ENCODE measurements at places on chromosomes 3 and 15.
A peak's percentile ranks its signal among the peaks of the same experiment; 100 is the strongest.

DNA sequence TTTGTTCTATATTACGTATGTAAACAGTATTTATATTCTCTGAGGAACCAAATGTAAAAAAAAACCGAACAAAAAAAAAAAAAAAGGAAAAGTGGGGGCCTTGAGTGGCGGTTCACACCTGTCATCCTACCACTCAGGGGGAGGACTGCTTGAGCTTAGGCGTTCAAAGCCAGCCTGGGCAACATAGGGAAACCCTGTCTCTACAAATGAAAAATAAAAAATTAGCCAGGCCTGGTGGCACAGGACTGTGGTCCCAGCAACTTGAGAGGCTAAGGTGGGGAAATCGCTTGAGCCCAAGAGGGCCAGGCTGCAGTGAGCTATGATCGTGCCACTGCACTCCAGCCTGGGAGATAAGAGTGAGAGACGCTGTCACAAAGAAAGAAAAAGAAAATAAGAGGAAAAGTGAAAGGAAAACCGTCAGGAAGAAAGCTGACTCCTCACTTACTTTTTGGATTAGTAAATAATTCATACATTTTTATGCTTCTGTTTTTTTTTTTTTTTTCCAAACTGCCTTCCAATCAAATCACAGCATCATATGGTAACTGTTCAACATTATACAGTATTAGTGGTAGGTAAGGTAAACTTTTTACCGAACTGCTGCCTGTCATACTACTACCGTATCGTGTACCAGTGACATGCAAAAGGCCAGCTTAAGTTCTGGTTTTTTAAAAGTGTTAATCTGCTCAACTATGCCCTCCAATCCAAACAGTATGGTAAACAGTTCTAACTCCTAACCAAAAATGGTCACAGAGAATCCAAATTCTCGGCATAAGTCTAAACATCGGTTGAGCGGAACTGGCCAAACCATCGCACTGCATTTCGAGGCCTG lies 1.2 kb downstream of the PHC3 start:
- DNase-seq: peak; percentile 24

DNA sequence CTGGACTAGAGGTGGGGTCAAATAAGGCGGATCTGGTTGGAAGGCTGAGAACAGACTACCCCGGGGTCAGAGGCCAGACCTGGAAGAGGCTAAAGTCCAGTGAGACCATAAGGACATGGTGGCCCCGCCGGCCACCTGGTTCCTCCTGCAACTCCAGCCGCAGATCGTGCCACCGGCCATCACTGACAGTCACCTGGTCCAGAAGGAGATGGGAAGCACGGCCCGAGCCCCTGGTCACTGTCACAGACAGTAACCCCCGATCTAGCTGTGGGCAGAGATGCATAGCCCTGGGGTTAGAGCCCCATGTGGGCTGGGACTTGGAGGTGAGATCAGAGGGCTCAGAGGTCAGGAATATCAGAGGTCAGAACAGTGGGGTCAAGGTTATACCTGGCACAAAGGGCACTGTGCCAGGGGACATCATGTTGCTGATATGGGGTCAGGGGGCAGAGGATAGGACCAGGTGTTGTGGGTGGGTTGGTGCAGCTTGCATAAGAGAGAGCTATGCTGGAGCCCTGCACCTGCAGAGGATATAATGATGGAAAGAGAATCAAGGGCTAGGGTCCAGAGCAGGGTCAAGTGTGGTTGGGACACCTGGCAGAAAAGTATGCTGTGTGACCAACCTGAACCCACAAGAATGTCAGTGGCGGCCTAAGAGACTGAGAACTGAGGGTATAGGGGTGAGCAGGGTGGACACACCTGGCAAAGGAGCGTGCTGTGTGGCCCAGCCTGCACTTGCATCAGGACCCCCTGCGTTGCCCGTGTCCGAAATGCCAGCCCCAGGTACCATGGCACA lies 9.6 kb downstream of the CELSR3 start:
- peak; percentile 76 for DNase-seq

- no peak for DNase-seq
Measured at GRCh38 chr3:119457246-119457645, 6.2 kb downstream of the TMEM39A start.

- DNase-seq: no peak
Measured at GRCh38 chr3:11457135-11457534, 184.9 kb downstream of the ATG7 start.

GRCh38 chr3:127107491-127108375 lies 85.2 kb upstream of the PRR23E start:
- DNase-seq: no peak

GRCh38 chr15:72229076-72229946 lies 1.7 kb downstream of the PKM start:
- no peak for DNase-seq

- DNase-seq: peak; percentile 82
Measured at GRCh38 chr15:69410248-69410874, 3.8 kb upstream of the KIF23 start.

DNA sequence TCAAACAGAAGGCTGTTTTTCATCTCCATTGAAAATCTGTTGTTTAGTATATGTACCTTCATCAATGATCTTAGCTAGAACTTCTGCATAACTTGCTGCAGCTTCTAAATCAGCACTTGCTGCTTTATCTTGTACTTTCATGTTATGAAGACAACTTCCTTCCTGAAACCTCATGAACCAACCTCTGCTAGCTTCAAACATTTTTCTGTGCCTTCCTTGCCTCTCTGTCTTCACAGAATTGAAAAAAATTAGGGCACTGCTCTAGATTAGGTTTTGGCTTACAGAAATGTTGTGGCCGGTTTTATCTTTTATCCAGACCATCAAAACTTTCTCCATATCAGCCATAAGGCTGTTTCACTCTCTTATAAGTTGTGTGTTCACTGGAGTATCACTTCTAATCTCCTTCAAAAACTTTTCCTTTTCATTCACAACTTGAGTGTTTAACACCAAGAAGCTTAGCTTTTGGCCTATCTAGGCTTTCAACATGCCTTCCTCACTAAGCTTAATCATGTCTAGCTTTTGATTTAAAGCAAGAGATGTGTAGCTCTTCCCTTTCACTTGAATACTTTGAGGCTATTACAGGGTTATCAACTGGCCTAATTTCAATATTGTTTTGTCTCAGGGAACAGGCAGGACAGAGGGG lies 78.6 kb downstream of the IGSF11 start:
- no peak for DNase-seq

DNA sequence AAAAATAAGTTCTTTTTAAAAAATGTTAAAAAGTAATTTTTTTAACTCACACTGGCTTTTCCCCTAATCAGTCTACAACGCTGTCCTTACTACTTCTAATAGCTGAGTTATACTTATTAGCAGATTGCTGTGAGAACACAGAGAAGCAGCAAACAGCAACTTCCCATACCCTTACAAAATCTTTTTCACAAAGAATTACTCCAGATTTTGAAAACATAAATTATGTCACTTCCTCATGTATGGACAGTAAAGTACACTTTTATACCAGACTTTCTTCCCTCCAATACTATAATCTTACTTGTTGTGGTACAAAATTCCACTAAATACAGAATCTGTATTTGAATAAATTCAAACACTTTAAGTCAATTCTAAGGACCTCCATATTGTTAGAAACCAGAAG lies 2.1 kb downstream of the PHC3 start:
- no peak for DNase-seq

GRCh38 chr15:59550530-59550929 lies 61.1 kb upstream of the GCNT3 start:
- DNase-seq: no peak

GRCh38 chr15:50278496-50278895 lies 13.0 kb upstream of the HDC start:
- no peak for DNase-seq

DNA sequence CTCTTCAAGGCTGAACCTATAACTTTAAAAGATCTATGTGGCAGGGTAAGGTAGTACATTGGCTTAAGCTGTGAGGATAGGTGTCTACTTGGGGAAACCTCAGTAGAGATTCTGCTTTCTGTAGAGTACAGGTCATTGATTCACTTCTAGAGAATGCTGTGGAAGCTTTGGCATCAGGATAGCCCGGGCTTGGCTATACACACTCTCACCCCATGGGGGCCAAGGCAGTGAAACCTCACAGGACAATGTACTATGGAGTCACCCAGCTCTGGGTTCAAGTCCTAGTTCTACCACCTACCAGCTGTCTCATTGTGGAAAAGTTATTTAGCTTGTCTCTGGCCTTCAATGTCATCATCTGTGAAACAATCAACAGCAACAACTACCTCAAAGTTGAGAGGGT lies 9.0 kb downstream of the MTFMT start:
- no peak for DNase-seq

GRCh38 chr3:186532598-186533072 lies 11.5 kb downstream of the CRYGS start:
- DNase-seq: no peak

- no peak for DNase-seq
Measured at GRCh38 chr3:29606416-29606815, 325.5 kb downstream of the RBMS3 start.

GRCh38 chr3:171177056-171177455 lies 150.5 kb upstream of the SLC2A2 start:
- no peak for DNase-seq

DNA sequence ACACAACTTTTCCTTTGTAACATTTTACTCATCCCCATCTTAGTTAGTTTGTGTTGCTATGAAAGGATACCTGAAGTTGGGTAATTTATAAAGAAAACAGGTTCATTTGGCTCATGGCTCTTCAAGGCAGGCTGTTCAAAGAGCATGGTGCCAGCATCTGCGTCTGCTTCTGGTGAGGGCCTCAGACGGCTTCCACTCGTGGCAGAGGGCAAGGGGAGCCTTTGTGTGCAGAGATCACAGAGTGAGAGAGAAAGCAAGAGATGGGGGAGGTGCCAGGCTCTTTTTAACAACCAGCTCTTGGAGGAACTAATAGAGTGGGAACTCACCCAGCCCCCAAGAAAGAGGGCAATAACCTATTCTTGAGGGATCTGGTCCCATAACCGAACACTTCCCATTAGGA lies 23.1 kb downstream of the PLA2G4F start:
- no peak for DNase-seq

DNA sequence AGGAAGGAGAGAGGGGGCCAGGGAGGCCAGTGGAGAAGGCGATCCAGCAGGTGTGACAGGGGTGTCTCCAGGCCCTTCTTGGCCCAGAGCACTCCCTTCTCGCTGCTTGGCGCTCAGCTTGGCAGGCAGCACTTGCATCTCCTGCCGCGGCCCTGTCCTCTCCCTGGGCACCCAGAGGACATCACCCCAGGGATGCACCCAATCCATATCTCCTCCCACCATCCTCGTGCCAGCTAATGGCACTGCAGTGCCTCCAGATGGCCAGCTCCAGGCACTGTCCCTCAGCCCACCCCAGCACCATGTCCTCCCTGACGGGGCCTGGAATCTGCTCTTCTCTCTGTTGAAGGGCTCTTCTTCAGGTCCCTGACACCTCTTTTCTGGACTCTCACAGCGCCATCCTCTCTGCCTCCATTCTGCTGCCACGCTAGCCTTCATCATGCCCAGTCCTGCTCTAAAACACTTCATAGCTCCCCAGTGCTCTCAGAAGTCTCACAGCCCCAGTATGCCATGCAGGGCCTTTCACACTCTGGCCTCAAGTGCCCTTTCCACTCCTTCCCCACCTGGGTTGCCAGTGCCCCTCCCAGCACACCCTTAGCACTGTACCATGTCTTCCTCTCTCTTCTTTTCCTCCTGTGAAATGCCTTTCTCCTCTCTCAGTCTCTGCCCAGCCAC lies 106.8 kb upstream of the SLC6A11 start:
- DNase-seq: no peak

- DNase-seq: no peak
Measured at GRCh38 chr3:25376340-25376739, 51.7 kb upstream of the RARB start.

- peak; percentile 7 for DNase-seq
Measured at GRCh38 chr15:76312540-76313174, 1.4 kb upstream of the ETFA start.

- peak; percentile 18 for DNase-seq
Measured at GRCh38 chr3:38907426-38907825, 91.4 kb upstream of the SCN10A start.

All from SW480 (cell line).